AML-193 (cell line): ENCODE measurements at places on chromosomes 2 and 18.

GRCh38 chr2:157439824-157440186 lies 4.1 kb downstream of the CYTIP start:
- peak; percentile 10 for DNase-seq

GRCh38 chr18:2987876-2988790 lies 24.8 kb downstream of the LPIN2 start:
- DNase-seq: no peak

DNA sequence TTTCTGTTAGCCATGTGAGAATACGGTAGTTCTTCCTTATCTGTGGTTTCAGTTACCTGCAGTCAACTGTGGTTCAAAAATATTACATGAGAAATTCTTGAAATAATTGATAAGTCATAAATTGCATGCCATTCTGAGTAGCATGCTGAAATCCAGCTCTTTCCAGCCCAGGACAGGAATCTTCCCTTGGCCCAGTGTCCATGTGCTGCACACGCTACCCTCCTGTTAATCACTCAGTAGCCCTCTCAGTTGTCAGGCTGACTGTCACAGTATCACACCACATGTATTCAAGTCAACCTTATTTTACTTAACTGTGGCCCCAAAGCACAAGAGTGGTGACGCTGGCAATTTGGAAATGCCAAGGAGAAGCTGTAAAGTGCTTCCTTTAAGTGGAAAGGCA lies 141.1 kb downstream of the TANC1 start:
- no peak for DNase-seq

GRCh38 chr2:160239436-160239835 lies 39.4 kb upstream of the ITGB6 start:
- no peak for DNase-seq

- no peak for DNase-seq
These were observed 1.7 kb downstream of the CYP27A1 start for GRCh38 chr2:218783688-218784087.

- no peak for DNase-seq
These were observed 153.3 kb downstream of the RNF144A start for GRCh38 chr2:7070483-7070882.

DNA sequence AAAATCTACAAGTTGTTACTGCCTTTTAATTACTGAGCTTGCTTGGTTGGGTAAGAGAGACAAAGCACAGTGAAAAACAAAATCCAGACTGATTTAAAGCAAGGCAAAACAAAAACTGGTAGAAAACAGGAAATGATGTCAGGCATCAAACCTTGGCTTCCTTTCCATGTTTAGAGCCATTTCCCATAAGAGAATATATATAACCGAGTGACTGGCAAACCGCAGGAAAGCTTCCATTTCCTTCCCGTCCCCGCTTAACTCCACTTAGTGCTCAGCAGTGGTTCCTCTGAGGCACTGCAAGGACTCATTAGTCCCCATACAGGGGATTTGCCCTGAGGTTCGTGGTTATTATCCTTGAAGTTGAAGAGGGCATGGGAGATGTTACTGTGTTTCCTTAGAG lies 446.3 kb downstream of the LPIN1 start:
- DNase-seq: peak; percentile 30

GRCh38 chr2:128425216-128425615 lies 106.5 kb upstream of the HS6ST1 start:
- no peak for DNase-seq

- no peak for DNase-seq
These were observed 1.5 kb upstream of the CERKL start for GRCh38 chr2:181658444-181658843.

DNA sequence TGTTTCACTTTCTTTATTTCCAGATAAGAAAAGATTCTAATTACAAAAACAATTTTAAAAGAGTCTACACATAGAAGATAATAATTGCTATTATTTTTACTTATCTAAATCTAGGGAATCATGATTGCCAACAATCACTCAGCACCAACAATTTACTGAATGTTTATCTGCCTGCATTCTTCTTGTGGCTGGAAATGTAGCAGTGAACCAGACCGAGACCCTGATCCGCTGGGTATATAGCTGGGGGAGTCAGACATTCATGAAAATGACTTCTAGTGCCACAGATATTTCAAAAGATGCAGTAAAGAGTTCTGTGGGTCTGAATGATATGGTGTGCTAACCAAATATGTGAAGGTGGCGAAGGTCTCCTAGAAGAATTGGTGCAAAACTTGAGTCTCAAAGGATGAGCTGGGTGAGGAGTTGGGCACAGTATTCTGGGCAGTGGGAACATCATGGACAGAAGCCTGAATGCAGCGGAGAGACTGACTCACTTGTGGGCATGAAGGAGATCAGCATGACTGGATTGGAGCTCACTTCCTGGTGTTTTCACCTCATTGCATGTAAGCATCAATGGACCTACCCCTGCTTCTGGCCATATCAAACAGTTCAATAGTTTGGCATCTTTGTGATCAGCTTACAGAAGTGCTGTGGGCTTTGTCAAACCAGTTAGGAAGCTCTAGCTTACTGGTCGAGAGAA lies 26.1 kb upstream of the FN1 start:
- no peak for DNase-seq

- peak; percentile 7 for DNase-seq
These were observed 59.0 kb downstream of the TPGS2 start for GRCh38 chr18:36769611-36770314.

GRCh38 chr18:30094556-30094955 lies 948.0 kb downstream of the DSC3 start:
- DNase-seq: no peak

DNA sequence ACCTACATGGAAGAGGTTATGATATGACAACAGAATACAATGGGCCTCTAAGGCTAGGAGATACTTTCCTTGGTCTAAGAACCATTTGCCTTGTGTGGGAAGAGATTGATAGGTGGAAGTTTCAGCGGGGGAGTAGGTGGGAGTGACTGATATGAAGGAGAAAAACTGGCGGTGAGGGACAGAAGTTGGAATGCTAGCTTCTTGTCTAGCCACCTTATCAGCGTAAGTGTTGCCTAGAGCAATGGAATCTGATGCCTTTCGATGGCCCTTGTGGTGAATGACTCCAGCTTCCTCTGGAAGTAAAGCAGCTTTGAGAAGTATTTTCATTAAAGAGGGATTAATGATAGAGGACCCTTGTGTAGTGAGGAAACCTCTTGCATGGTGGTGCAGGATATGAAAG lies 121.3 kb upstream of the GULP1 start:
- DNase-seq: no peak

DNA sequence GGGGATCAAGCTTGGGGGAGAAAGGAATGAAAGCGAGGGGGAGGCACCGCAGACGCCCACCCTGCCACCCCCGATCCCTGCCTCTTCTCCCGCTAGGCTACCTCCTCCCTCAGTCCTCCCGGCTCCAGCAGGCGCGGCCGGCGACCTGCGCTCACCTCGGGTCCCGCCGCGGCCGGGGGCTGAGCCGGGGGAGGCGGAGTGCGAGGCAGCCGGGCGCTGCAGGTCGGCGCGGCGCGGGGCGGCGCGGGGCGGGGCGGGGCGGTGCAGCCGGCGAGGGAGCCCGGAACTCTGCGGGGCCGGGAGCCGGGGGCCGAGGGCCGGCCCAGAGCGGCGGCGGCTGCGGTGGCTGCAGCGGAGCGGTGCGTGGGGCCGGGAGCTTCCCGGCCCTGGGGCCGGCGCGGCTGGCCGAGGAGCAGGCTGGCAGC lies 477 bp downstream of the ACVR1 start:
- no peak for DNase-seq

- DNase-seq: no peak
These were observed 525.6 kb downstream of the MBD2 start for GRCh38 chr18:53698907-53699306.

DNA sequence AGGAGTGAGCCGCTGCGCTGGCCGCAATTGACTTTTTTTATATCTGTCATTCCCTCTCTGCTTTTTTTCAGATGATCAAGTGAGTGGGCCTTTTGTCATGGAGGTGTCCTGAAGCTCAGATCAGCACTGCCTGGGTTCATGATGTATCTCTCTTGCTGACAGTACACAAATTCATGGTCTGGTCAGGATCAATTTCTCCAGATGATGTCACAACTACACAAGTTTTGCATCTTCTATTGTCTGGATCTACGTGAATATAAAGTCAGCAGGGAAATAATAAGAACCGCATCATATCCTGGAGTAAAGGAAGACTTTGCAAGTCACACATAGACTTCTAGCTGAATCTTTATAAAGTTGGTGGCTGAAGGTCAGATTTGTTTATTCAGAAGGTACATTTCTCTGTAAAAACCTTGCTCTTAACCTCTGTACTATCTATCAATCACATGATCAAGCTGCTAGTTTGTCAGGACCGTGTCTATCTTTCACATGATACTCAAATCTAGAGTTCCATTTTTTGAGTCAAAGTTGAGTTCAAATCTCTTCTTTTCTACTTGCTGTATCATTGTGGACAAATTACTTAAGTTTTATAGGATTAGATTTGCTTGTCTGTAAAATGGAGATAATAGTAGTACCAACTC lies 13.1 kb upstream of the CD28 start:
- DNase-seq: no peak

DNA sequence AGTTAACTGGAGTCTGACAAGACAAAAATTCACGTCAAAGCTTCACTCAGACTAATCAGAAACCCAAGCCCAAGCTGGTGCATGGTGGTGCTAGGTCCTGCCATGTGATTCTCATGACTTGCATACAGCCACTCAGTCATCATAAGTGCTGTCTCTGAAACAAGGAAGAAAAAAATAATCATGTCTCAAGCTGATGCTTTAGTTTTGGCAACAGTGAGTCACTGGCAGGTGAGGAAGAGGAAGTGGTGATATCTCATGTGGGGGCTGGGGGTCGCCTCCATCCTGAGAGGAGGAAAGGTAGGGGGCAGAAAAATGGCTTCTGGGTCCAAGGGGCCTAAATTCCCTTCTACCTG lies 136.3 kb downstream of the TMEM163 start:
- DNase-seq: no peak

DNA sequence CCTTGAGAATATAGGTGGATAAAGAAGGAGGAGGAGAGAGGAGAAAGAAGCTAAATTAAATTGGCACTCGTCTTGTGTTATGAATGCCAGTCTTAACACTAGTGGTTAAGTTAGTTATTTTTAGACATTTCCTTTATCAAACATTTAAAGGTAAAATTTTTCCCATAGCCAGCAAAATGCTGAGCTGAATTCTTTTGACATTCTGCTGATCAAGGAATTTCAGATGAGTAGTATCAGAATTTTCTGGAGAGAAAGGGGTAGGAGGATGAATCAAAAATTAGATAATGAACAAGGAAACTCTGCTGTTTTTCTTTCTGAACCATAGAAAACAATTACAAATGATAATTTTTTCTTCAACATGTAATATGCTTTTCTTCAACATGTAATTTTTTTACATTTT lies 52.5 kb downstream of the ASXL3 start:
- no peak for DNase-seq

DNA sequence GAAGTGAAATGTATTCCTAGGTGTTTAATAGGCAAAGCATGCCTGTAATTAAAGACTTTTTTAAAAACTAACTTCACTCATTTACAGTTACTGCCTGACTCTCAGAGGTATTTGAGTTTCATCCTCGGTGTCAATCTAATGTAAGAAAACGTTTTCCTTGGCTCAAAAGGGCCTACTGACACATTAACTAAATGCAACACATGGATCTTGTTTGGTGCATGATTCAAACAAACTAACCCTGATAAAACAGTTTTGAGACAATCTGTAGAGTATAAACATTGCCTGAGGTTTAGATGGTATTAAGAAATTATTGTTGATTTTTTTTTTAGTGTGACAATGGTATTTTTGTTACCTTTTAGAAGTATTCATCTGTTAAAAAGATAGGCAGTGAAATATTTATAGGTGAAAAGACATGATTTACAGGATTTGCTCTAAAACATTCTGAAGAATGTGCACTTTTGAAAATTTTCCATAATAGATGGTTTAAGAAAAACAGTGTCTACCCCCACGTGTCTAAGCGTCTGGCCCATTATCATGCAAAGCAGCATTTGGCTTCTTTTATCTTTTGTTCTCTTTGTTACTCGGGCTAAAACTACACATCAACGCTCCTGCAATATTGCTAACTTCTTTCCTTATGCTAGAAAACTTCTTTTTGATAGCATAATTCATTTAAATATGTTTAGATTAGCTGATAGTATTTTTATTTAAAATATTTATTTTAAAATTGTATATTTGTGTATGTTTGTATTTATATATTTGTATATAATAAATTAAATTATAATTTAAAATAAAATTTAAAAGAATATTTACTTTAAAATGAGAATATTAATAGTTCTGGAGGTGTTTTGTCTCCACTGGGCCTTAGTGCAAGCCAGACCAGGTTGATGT lies 160.2 kb upstream of the NDUFV2 start:
- no peak for DNase-seq

- DNase-seq: no peak
These were observed 347.7 kb upstream of the REG3G start for GRCh38 chr2:78677774-78678173.
